ENCODE measurements at places on chromosomes 3 and 15.

- no peak for DNase-seq
Measured at GRCh38 chr3:174581558-174581957, 277.6 kb upstream of the NAALADL2 start.

DNA sequence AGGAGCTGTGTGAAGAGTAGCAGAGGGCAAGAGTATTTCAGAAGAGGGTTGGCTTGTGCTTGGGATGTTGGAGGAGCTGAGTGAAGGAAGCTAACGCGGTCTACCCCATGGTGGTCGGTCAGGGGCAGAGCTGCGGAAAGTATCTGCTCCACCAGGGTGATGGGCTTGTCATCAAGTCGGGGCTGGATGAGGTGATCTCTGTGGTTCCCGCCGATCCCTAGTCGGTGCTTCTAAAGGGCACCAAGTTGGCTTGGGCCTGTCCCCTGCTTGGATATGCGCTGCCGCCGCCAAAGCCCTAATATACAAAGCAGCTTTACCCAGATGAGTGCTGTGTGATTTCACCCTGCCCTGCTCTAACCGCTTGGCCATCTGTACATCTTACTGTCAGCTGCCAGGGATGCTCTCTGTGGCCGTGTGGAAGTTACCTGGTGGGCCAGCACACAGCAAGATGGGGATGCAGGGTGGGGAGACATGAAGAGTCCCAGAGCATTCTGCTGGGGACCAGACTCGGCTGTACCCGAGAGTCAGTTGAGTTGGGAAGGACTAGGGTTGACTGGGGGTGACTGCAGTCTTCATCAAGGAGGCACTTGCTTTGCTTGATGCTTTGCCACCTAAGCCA is 226.1 kb upstream of the BHLHE40 start:
- DNase-seq, result no peak

DNA sequence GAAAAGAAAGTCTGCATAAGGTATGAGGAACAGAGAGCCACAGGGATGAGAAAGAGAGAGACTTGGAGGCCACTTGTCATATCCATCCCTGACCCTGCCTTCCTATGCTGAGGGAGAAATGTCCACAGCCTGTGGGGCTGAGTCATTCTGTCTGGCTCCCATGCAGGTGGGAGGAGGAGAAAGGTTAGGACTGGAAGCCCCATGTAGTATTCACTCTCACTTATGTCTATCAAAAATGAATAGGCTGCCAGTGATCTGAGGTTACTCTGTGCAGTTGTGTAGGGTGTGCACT is 71.3 kb downstream of the RAB11A start:
- no peak for DNase-seq

- DNase-seq, result no peak
Measured at GRCh38 chr3:128072454-128073184, 20.4 kb downstream of the SEC61A1 start.

DNA sequence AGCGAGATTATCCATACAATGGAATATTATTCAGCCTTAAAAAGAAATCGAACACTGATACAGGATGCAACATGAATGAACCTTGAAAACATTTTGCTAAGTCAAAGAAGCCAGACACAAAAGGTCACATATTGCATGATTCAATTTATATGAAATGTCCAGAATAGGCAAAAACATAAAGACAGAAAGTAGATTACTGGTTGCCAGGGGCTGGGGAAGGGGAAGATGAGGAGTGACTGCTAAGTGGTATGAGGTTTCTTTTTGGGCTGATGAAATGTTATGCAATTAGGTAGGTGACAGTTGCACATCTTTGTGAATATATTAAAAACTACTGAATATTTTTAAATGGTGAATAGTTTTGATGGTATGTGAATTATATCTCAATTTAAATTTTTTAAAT is 38.3 kb downstream of the LRRFIP2 start:
- DNase-seq, result no peak

DNA sequence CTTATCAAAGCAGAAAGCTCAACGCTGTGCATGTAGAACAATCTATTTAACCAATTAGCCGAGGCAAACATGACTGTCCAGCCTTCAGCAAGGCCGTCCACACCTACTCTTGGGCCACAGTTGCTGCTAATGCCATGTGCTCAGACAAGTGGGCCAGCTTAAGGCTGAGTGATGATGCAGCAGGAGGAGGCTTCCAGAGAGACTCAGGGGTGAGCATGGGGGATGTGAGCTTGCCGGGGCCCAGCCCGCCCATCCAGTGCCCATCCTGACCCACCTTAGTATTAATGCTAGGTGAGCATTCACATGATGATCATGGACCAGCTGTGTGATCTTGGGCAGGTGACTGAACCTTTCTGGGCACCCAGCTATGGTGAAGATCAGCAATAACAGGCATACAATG is 150.1 kb downstream of the TPRA1 start:
- DNase-seq, result no peak

DNA sequence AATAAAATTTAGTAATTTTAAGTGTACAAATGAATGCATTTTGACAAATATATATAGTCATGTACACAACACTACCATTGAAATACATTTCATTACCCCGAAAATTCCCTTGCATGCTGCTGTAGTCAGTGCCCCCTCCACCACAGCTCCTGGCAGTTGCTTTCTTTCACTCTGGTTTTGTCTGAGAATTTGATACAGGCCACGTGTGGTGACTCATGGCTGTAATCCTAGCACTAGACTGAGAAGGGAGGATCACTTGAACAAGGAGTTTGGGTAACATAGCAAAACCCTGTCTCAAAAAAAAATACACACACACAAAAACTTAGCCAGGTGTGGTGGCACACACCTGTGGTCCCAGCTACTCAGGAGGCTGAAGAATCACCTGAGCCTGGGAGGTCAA is 65.4 kb downstream of the TFRC start:
- no peak for DNase-seq

- DNase-seq, result no peak
Measured at GRCh38 chr15:65945616-65946015, 76.3 kb downstream of the RAB11A start.

- DNase-seq, result no peak
Measured at GRCh38 chr3:187850258-187850921, 105.1 kb upstream of the BCL6 start.

DNA sequence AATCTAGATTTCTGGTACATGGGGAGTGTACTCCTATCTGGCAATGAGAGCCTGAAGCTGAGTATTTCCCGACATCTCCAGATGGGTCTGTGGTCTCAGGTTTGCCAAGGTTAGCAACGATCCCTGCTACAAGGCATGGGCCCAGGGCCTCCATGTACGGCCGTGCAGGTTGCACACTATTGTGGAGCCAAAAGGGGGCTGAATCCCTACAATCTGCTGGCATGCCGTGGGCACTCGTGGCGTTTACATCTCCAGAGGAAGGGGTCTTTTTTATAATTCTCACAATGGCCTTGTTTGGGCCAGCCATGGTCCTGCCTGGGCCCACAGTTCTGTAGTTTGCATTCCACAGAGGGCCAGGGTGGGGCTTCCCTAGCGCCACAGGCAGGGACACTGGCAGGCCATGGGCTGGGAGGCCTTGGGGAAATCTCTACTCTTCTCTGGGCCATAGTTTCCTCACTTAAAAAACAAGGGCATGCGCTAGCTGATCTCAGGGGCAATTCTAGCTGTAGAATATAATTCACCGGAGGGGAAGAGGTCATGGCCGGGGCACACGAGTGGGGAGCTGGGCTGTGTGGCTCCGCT is 68.9 kb upstream of the TLE3 start:
- DNase-seq, result no peak

DNA sequence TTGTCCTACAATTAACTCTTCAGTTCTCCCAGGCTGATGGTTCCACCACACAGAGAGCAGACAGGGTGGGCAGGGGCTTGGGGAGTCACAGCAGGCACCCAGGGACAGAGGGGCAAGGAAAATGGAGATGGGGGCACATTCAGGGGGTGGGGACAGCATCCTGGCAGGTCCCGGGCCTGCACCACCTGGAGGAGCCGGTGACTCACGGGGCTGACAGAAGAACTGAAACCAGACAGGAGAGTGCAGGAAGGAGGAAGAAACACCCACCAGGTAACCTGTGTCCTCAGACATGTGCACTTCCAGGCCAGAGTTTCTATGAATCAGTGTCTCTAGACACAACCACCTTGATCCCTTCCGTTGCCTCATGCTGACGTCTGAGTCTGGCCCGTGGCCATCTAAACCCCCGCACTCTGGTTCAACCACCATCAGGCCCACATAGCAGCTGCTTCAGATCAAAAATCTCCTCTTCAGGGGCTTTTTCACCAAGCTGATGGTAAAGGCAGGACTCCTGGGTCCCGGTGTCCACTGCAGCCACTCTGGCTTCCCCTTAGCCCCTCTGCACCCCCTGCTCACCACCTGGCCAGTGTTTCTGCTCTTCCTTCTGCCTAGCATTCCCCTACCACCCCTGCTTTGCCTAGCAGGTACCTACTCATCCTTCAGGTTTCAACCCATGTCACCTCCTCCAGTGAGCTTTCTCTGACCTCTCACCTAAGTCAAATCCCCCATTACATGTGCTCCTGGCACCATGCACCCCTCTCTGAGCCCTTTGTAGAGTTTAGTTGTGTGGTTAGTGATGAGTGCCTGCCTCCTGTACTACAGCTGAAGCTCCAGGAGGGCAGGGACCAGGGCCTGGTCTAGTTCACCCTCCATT is 16.5 kb upstream of the CYP11A1 start:
- DNase-seq, result peak; percentile 69

- DNase-seq, result no peak
Measured at GRCh38 chr3:150597646-150598045, 5.5 kb upstream of the SELENOT start.

- DNase-seq, result no peak
Measured at GRCh38 chr3:60000311-60001105, 950.7 kb upstream of the CFAP20DC start.

DNA sequence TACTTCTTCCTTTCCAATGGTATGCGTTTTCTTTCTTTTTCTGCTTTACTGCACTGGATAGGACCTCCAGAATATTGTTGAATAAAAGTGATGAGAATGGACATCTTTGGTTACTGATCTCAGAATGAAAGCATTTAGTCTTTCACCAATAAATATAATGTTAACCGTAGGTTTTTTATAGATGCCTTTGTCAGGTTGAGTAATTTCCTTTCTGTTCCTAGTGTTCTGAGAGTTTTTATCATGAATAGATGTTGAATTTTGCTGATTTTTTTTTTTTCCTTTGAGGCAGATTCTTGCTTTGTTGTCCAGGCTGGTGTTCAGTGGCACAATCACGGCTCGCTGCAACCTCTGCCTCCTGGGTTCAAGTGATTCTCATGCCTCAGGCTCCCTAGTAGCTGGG is 158.4 kb downstream of the KLHL25 start:
- no peak for DNase-seq

DNA sequence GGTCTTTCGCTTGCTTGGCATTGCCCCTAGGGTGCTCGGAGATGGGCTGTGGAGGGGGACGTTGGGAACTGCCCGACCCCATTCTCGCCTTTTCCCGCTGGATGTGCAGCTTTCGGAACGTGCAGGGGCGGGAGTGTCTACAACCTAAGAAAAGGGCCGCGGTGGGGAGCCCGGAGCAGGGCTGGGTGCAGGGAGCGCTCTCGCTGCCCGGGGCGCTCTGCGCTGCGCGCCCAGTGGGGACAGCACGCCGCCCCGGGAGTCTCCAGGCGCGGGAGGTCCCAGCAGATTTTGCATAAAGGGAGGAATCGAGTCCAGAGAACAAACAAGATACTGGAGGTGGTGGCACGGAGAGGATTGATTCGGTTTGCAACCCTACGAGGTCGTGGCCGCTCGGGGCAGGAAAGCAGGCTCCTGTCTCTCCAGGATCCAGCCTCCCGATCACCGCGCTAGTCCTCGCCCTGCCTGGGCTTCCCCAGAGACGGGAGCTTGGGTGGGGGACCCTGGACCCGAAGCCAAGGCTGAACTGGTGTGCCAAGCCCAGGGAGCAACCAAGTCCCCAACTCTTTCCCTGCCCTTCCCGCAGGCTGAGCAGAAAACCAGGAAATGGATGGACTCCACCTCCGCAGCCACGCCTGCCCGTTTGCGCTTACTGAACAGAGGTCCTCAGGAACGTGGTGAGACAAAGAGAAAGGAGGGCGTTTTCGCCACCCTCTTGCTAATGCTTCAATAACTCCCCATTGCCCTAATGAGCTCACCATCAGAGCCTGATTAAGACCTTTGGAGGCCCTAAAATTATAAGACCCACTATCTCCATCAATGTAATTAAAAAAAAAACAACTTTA is 59.7 kb downstream of the NOX5 start:
- no peak for DNase-seq

GRCh38 chr3:141441381-141442364 is 45.2 kb upstream of the RASA2 start:
- peak; percentile 60 for DNase-seq

DNA sequence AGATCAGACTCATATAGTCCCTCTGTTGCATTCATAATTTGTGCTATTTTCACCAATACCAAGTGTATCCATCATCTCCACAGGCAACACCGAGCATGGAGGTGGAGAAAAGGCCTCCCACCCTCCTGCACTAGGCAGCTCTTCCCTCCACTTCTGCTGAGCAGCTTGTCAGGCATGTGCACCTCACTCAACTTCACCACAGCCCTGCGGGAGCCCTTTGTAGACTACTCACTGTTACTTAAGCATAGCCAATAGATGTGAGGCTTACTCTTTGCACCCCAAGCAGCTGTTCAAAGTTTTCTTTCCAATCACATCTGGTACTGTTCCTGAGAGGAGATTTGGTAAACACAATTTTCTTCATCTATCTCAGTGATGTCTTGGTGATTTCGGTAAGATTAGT is 16.9 kb upstream of the GUCA1C start:
- no peak for DNase-seq

Measured in GM19239 (cell line).